ENCODE measurements at places on chromosomes 12 and 14. TPM values are rescaled to one million over a fixed set of nuclear protein-coding genes. Genes with fewer than 3 reads are reported as not detected.

TAS2R50 gene
- 2.7 TPM for total RNA-seq

TSPAN11 gene
- 17.5 TPM for total RNA-seq

CD163 gene
- 2.0 TPM for total RNA-seq

ARG2 gene
- total RNA-seq = 25.1 TPM

LGMN gene
- 63.3 TPM for total RNA-seq

TMEM19 gene
- 24.8 TPM for total RNA-seq

PLEKHD1 gene
- total RNA-seq = 2.0 TPM

GIT2 gene
- 40.7 TPM for total RNA-seq

CPNE8 gene
- 1.7 TPM for total RNA-seq

SUSD6 gene
- 21.0 TPM for total RNA-seq

- H3K4me3 ChIP-seq = no peak overlapping the region
- H3K36me3 ChIP-seq = no peaks in the 10 kb centered on the region
- peaks cover 5% of the 10 kb centered on the region for H3K4me1 ChIP-seq
- H3K27ac ChIP-seq = no peak overlapping the region
- H3K27me3 ChIP-seq = peaks cover 3% of the 10 kb centered on the region
- no peak for DNase-seq
These were observed 75.6 kb upstream of the FRMD6 start for GRCh38 chr14:51576117-51576430.

- DNase-seq = no peak
- peaks cover 23% of the 10 kb centered on the region for H3K4me1 ChIP-seq
- no peak overlapping the region for H3K27ac ChIP-seq
- peaks cover 21% of the 10 kb centered on the region for H3K36me3 ChIP-seq
These were observed 77.3 kb downstream of the PDE3A start for GRCh38 chr12:20445687-20446086.

DNA sequence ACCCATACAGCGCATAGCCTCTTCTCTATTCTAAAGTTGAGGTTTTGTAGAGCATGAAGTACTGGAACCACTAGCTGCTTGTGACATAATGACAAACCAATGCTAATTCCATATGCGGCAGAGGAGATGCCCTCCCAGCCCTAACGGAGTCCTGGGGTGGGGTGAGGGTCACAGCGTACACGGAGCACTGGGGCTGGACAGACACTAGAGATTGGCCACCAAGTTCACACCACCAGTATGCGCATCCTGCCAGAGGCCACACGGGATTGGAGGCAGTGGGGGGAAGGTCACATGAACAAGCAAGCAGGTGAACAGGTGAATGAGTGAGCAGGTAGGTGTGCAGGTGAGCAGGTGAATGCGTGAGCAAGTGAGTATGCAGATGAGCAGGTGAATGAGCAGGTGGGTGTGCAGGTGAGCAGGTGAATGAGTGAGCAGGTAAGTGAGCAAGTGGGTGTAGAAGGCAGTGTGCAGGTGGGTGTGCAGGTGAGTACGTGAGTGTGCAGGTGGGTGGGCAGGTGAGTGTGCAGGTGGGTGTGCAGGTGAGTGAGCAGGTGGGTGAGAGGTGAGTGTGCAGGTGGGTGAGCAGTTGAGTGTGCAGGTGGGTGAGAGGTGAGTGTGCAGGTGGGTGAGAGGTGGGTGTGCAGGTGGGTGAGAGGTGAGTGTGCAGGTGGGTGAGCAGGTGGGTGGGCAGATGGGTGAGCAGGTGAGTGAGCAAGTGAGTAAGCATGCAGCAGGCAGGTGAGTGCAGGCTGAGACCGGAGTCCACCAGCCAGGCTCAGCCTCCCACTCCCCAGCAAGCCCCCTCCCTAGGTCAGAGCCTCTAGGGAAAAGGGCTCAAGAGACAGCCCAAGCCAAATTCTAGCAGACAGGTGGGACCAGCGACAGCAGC, 52.7 kb downstream of the CCDC85C start:
- no peaks in the 10 kb centered on the region for H3K36me3 ChIP-seq
- no peak overlapping the region for H3K4me3 ChIP-seq
- H3K27me3 ChIP-seq = no peaks in the 10 kb centered on the region
- no peak for DNase-seq

GRCh38 chr12:128734371-128734770, 89.4 kb downstream of the SLC15A4 start:
- peaks cover 2% of the 10 kb centered on the region for H3K36me3 ChIP-seq
- no peak overlapping the region for H3K27ac ChIP-seq
- DNase-seq = no peak
- peaks cover 3% of the 10 kb centered on the region for H3K4me1 ChIP-seq

DNA sequence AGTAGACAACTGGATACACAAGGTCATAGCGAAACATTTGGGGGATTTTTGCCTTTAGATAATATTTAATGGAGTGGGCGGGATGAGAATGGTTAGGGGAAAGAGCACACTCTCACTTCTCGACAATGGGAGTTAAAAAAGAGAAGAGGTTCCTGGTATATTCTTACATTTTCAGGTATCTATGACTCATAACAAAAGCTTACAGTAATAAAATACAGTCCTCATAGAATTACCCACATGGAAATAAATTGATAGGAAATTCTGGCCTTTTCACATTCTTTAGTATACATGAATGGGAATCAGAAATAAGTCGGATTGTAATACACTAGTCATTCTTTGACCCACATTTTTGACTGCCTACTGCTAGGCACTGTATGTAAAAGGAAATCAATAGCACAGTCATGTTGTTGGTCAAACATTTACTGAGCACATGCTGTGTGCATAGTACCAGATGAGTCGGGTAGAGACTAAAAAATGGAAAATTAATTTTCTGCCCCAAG, 8.2 kb upstream of the CRADD start:
- no peaks in the 10 kb centered on the region for H3K4me1 ChIP-seq
- no peaks in the 10 kb centered on the region for H3K27me3 ChIP-seq
- H3K27ac ChIP-seq = no peak overlapping the region
- DNase-seq = no peak

DNA sequence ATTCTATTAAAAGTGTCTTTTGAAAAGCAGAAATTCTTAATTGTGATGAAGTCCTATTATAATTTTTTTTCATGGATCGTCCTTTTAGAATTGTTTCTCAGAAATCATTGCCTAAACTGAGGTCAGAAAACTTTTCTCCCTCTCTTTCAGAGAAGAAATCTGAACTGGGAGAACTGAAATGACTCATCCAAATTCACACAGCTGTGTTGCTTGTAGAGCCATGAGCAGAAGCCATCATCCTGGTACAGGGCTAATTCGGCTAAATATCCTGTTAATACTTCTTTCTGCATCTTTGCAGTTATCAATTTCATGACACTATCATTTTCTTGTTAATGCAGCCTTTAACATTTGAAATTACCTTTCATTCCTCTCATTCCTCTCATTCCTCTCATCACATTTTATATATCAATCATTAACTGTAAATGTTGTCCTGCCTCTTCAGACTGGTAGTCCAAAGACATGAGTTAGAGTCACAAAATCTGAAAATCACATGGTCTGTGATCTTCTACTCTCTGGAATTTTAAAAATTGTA, 15.5 kb downstream of the SLC15A5 start:
- H3K27me3 ChIP-seq = no peaks in the 10 kb centered on the region
- H3K4me1 ChIP-seq = no peaks in the 10 kb centered on the region
- no peak overlapping the region for H3K27ac ChIP-seq
- no peaks in the 10 kb centered on the region for H3K36me3 ChIP-seq
- DNase-seq = no peak

DNA sequence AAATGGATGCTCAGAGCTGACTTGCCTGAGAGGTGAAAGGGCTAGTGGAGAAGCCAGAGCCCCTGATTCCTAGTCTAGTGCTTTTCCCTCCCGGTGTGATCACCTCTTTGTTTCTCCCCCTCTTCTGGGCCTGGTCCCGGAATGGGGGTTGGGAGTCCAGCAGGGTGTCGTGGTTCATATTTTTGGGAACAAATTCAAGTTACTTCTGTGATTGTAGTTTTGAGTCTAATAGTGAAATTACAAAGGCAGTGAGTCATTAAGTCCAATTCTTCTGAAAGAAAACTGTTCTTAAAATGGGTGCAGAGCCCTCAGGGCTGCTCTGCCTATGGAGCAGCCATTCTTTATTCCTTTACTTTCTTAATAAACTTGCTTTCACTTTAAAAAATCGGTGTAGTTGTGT, 7.6 kb downstream of the SUSD6 start:
- no peak overlapping the region for H3K4me3 ChIP-seq
- no peak for DNase-seq
- H3K27me3 ChIP-seq = no peaks in the 10 kb centered on the region
- peaks cover 1% of the 10 kb centered on the region for H3K36me3 ChIP-seq
- peaks cover 44% of the 10 kb centered on the region for H3K4me1 ChIP-seq

DNA sequence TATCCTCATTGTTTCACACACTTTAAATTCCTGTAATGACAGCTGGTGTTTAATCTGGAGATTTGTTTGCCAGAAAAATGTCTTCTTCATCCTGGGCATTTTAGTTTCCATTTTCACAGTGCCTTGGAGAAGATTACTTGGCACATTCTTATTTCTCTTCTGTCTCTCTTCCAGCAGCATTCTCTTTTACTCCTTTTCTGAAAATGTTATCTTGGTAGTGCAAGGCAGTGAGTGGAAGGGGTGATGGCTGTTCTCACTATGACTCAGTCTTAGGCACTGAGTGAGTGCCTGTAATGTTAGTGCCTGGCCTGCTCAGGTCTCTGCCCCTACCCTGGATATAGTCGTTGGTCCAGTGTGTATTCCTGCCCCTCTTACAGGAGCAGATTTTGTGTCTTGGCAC, 13.1 kb downstream of the CLECL1 start:
- DNase-seq = no peak
- H3K4me1 ChIP-seq = peaks cover 14% of the 10 kb centered on the region
- H3K36me3 ChIP-seq = no peaks in the 10 kb centered on the region
- no peaks in the 10 kb centered on the region for H3K27me3 ChIP-seq
- H3K27ac ChIP-seq = no peak overlapping the region

DNA sequence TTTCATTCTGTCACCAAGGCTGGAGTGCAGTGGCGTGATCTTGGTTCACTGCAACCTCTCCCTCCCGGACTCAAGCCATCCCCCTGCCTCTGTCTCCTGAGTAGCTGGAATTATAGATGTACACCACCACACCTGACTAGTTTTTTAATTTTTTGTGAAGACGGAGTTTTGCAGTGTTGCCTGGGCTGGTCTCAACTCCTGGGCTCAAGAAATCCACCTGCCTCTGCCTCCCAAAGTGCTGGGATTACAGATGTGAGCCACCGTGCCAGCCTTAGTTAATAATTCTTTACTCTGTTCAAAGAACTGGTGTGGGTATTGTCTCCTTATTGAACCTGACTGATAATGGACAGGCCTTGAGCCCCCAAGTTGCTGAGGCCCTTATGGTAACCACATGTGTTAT, 10.4 kb upstream of the KRT7 start:
- H3K27me3 ChIP-seq = peaks cover 21% of the 10 kb centered on the region
- H3K4me1 ChIP-seq = peaks cover 26% of the 10 kb centered on the region
- no peak overlapping the region for H3K4me3 ChIP-seq

DNA sequence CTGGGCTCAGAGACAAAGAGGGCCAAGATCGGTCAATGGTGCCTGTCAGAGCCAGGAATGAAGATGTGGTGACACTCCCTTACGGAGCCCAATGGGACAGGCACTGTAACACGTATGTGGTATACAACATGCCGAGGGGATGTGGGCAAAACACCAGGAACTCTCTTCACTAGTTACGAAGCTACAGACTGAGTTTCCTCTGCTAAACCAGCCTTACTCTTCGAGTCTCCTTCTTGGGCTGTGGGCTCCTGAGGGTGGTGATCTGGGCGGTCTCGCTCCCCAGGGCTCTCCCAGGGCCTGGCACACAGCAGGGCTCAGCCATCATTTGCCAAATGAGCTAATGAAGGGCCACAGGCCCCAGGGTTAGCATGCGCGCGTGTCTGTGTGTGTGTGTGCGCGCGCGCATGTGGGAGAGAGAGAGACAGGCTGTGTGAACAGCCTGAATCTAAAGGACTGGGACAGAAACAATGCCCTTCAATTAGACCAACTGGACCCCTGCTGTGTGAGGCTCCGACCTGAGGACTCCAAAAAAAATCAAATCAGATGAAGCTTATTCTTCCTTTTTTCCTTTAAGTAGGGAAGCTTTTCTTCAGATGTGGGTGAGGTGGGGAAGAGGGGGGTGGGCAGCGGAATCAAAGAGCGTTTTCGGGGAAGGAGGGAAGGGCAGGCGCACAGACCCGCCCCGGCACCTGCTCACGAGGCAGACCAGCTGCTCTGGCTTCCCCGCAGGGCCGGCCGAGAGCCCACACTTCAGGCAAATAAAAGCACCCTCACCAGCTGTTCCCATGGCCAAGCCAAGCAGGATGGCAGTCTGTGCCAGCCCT, 42.5 kb downstream of the CCDC88C start:
- peaks cover 65% of the 10 kb centered on the region for H3K4me1 ChIP-seq
- H3K36me3 ChIP-seq = peaks cover 3% of the 10 kb centered on the region
- H3K27ac ChIP-seq = peak overlapping the region; percentile 23
- no peak overlapping the region for H3K4me3 ChIP-seq
- H3K27me3 ChIP-seq = no peaks in the 10 kb centered on the region

DNA sequence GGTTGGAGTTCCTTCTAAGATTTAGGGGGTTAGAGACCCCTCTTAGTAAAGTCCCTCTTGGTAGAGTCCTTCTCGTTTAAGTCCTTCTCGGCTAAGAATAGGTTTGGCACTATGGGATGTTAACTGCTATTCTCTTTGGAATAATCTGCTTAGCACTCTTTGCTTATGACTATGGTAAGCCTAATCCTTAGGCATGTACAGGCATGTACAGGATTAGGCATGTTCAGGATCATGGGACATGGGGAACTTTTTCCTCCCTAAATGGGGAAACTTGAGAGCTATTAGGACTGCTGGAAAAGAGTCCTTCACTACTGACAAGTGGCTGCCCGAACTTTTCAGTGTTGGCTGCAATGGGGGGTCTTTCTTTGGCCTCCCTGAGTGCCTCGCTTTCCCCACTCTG, 193.3 kb downstream of the TMEM117 start:
- no peaks in the 10 kb centered on the region for H3K27me3 ChIP-seq
- no peak overlapping the region for H3K27ac ChIP-seq
- H3K4me3 ChIP-seq = no peak overlapping the region
- H3K36me3 ChIP-seq = peaks cover 5% of the 10 kb centered on the region
- no peaks in the 10 kb centered on the region for H3K4me1 ChIP-seq

DNA sequence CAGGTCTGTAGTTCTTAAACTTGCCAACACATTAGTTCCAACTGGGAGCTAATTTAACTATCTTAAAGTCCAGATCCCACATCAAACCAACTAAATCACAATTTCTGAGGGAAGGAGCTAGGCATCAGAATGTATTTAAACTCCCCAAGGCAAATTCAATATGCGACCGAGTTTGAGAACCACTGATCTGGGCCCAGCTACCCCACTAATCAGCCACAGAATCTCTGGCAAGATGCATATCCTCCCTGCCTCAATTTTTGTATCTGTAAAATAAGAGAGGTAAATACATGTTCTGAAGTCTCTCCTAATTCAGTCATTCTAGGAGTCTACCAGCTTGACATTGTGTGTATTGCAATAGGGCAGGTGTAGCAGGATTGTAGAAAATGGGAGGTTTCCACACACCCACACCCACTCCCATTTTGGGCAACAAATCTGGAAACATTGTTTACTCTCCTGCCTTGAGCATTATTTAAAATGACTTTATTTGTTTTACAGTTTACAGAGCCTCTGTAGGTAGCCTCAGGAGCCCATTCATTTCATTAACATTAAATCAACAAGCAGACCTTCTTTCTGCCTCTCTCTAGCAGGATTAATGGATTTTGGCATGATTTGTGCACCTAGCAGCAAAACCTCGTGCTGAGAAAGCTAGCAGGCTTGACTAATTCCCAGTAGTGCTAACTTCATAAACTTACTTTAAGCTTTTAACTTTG, 15.6 kb downstream of the LGR5 start:
- no peak for DNase-seq
- H3K27me3 ChIP-seq = peaks cover 73% of the 10 kb centered on the region
- no peak overlapping the region for H3K27ac ChIP-seq
- peaks cover 11% of the 10 kb centered on the region for H3K4me1 ChIP-seq
- H3K4me3 ChIP-seq = no peak overlapping the region
- H3K36me3 ChIP-seq = no peaks in the 10 kb centered on the region

GRCh38 chr12:52005903-52006703, 643 bp upstream of the TAMALIN start:
- H3K27ac ChIP-seq = peak overlapping the region; percentile 86
- peaks cover 14% of the 10 kb centered on the region for H3K4me1 ChIP-seq
- no peak for DNase-seq
- H3K27me3 ChIP-seq = peaks cover 28% of the 10 kb centered on the region

Data from progenitor cell of endocrine pancreas (in vitro differentiated cells).